ENCODE measurements at places on chromosomes 3 and 15.

GRCh38 chr15:68347392-68347791 is 69.8 kb downstream of the FEM1B start:
- no peak for DNase-seq

DNA sequence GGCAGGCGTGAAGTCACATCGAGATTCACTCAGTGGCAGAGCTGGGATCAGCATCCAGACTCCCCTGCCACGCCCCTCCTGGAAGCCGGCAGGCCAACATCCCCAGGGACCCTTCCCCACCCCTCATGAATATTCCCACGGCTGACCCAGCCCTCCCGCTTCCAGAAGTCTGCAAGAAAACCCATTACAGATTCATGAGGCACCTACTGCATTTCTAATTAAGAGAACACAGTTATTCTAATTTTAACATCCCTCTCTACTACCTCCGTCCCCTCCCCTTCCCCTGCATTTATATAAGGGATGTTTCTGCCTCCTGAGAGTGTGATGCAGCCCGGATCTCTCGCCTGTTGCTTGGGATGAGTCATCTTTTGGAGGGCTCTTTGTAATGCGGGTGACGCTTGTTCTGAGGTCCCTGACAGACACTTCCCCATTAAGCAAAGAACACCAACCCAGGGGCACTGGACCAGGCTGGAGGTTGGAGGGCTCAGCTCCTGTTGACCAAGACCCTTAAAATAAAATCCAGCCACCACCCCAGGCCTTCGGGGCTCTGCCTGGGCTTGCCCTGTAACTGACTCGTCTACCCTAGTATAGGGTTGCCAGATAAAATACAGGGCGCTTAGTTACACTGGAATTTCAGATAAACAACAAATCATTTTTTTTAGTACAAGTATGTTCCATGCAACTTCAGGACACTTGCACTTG is 118.7 kb downstream of the NUP210 start:
- DNase-seq = no peak

GRCh38 chr3:40745381-40746106 is 220.8 kb downstream of the ZNF621 start:
- DNase-seq = no peak

GRCh38 chr15:94141802-94142201 is 89.6 kb upstream of the MCTP2 start:
- no peak for DNase-seq

- DNase-seq = no peak
Observed at GRCh38 chr3:106018102-106018501, 149.3 kb upstream of the CBLB start.

- DNase-seq = no peak
Observed at GRCh38 chr3:140384876-140385275, 293.0 kb upstream of the TRIM42 start.

GRCh38 chr15:23483821-23484299 is 36.8 kb upstream of the GOLGA6L2 start:
- no peak for DNase-seq

DNA sequence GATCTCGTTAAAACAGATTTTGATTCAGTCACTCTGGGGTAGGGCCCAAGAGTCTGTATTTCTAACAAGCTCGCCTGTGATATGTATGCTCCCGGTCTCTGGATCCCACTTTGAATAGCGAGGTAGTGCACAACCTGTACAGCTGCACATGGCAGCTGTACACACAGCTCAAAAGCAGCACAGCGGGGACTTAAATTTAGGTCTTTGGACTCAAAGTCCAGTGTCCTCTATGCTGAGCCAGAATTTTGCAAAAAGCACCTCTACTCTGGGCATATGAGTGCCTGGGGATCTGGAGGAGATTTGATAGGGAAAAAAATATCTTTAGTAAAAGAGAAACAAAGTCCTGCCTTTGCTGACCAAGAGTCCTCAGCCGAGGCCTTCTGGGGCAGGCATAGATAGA is 83.1 kb downstream of the HMG20A start:
- DNase-seq = no peak

- DNase-seq = no peak
Observed at GRCh38 chr15:43277901-43278300, 11.2 kb upstream of the TGM5 start.

All from activated CD8-positive, alpha-beta memory T cell treated with anti-CD3 and anti-CD28 coated beads for 1 hour (primary cell).